ENCODE measurements at places on chromosomes 1 and 21.

GRCh38 chr1:56910441-56910985 is 55.3 kb downstream of the C8B start:
- DNase-seq, result no peak

DNA sequence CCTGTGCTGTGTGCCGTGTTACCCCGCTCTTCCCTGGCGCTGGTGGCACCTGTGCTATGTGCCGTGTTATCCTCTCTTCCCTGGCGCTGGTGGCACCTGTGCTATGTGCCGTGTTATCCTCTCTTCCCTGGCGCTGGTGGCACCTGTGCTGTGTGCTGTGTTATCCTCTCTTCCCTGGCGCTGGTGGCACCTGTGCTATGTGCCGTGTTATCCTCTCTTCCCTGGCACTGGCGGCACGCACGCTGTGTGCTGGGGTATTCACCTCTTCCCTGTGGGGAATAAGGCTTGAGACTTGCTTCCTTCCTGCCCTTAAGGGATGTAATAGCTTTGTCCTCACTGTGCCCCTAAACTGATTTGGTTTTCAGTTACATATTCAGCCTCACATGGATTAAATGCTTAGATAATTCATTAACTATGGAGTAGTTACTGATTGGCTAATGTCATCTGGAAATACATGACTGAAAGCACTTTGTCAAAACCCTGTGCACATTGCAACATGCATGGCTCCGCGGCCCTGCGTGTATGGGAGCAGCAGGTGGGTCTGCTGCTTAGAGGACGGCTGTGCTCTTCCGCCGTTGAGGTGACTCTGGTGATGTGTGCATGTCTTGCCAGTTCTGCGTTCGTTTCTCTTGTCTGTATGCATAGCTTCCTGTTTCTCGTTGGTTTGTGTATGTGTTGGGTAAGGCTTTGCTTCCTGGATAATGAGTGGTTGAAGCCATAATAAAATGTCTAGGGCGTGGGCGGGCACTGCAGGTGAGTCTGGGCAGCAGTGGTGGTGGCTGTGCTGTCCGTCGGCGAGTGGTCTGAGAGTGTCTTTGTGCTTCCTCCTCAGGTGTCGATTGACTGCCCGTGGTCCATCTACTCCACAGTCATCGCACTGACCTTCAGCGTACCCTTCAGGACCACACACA is 17.9 kb upstream of the PWP2 start:
- DNase-seq, result no peak

DNA sequence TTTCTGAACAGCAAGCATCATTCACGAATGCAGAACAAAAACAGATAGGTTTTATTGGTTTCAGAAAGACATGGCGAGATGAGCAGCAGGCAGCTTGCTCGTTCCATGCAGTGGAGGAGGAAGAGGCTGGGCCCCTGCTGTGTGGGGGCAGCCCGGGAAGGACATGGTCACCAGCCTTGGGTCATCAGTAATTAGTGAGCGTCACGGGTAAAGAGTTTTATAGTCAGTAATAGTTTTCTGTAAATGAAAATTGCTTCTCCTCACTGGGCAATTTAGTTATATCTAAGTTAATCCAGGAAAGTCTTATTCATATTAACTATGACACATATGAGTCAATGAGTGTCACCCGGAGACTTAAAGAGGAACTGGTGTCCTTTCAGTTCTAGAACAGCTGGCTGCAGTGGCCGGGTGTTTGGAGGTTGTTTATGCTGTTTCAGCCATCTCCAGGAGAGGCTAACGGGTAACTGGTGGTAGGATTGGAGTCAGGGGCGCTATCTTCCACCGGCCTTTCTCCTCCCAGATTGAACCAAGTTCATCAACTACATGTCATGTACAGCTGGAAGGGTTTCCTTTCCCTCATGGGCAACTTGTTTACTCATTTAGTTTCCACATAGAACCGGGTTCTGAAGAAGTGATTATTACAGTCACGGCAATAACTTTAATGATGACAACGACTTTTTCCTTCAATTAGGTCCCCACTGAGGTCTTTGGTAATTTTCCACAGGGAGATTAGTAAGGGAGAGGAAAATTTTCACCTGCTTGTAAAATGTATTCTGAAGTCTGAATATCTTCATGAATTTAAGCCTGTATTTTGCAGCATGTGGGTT is 34.6 kb upstream of the SLC45A1 start:
- no peak for DNase-seq

- DNase-seq, result no peak
Observed at GRCh38 chr1:41850029-41850428, 68.7 kb downstream of the HIVEP3 start.

DNA sequence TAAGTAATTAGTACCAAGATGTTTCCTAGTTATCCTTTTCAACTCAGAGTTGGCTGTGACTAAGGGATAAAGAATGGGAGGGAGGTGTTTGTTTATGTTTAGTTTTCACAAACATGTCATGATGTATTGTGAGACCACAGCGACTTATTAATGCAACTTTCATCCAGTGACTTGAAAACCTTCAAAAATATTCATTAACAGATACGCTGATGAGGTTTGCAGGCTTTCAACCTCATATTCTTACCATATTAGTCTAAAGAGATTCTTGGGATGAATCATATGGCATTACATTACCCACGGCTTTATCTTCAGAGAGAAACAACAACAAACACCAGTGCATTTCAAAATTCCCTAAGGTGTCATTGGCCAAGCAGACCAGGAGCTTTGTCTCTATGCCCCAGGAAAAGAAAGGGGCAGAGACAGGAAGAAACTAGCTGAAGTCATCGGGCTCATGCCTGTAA is 36.4 kb downstream of the PALMD start:
- DNase-seq, result no peak

DNA sequence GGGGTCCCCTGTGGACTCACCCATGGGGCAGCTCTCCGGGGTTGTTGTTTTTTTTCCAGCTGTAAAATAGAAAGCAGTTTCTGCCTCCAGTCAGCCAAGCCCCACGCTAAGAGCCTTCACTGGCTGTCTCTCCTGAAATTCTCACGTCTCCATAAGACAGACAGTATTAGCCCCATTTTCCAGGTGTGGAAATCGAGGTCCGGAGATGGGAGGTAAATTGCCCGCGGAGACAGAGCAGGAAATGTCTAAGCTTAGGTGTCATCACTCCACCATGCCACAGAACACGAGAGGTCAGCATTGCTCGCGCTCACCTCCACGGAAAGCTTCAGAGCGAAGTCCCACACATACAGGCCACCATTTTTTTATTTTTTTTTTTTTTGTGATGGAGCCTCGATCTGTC is 44.6 kb downstream of the TNFRSF8 start:
- no peak for DNase-seq

DNA sequence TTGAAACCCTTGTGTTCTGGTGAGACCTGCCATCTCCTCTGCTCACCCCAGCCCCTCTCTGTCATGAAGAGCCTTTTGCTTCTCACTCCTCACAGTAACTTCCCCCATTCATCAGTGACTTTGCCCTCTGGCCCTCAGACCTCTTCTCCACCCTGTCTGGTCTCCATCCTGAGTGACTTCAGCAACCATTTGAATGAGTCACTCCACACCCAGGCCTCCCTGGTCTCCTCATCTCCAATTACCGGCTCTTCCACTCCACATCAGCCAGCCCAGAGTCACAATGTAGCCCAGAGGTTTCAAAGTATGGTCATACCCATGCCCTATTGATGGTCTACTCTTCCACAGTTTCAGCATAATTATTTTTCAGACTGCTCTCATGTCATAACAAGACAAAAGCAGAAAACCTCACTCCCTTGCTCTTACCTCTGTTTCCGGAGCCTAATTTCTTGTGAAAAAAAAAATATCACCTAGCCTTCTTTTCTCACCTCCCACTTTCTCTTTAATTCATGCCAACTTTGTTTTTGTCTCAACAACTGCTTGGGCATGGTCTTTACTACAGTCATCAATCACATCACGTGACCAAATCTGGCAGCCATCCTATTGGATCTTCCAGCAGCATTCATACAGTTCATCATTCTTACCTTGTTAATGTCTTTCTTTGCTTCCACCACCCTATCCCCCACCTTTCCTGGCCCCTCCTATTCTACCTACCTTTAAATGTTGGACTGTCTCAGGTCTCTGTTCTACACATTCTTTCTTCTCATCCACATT is 35.6 kb upstream of the NEK7 start:
- no peak for DNase-seq

- DNase-seq, result no peak
Observed at GRCh38 chr1:168312718-168313604, 32.3 kb downstream of the TBX19 start.

DNA sequence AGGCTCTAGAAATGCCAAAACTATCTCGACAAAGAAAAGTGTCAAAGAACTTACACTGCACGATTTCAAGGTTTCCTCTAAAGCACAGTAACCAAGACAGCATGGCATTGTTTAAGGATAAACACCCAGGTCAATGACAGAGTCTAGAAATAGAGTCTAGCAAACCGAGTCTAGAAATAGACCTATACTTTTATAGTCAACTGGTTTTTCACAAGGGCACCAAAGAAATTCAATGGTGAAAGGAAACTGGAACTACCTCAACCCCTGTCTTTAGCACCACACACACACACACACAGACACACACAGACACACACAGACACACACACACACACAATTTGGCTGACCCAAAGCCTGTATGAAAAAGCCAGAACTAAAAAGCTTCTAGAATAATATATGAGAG is 67.1 kb upstream of the PGBD5 start:
- DNase-seq, result no peak

GRCh38 chr1:13478692-13479091 is 35.1 kb downstream of the LRRC38 start:
- DNase-seq, result no peak

- DNase-seq, result no peak
Observed at GRCh38 chr1:246483569-246483933, 23.5 kb downstream of the SMYD3 start.

GRCh38 chr1:155691992-155692528 is 3.2 kb downstream of the DAP3 start:
- DNase-seq, result no peak

GRCh38 chr1:57431400-57431799 is 7.5 kb upstream of the DAB1 start:
- no peak for DNase-seq

Data from cortex of kidney (tissue), 1 donor.